Pancreas (tissue), 10 donors: ENCODE measurements at places on chromosomes 12 and 14. TPM values are rescaled to one million over a fixed set of nuclear protein-coding genes. Genes with fewer than 3 reads are reported as not detected.

The GAPDH gene
- polyA plus RNA-seq: 627 TPM

The CMTM5 gene
- polyA plus RNA-seq: 0.16 TPM

The ARG2 gene
- 15.0 TPM for polyA plus RNA-seq

The RAP1B gene
- 47.0 TPM for polyA plus RNA-seq

The ACRBP gene
- polyA plus RNA-seq: 2.2 TPM

The EML5 gene
- 0.65 TPM for polyA plus RNA-seq

The TBC1D30 gene
- polyA plus RNA-seq: 7.3 TPM
